ENCODE measurements at places on chromosomes 11 and 22.
A peak's percentile ranks its signal among the peaks of the same experiment; 100 is the strongest.

GRCh38 chr11:16169541-16169940 is 186.8 kb downstream of the SOX6 start:
- peak; percentile 68 for DNase-seq

GRCh38 chr22:29798318-29798717 is 31.1 kb downstream of the UQCR10 start:
- DNase-seq = peak; percentile 35

DNA sequence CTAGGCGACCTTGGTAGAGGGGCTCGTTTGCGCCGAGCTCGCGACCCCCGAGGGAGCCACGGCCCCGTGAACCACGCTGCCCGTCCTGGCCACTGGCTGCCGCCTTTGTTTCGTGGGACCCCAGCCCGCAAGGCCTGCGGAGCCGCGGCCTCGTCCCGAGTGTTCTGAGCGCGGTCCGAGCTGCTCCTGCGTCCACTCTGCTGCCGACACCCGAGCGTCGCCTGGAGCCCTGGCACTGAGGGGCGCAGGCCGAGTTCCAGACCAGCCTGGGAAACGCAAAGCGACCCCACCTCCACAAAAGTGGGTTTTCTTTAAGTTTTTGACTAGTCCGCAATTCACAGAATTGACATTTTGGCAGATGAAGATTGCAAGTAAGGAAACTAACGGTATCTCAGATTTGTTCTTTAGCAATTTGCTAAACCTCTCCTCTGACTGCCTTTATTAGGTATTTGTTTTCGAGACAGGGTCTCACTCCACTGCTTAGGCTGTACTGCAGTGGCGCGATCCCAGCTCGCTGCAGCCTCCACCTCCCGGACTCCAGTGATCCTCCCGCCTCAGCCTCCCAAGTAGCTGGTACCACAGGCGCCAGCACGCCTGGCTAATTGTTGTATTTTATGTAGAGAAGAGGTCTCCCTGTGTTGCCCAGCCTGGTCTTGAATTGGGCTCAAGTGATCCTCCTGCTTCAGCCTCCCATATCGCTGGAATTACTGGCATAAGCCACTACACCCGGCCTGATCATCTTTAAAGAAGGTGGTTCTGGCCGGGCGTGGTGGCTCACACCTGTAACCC is 879 bp upstream of the RNH1 start:
- DNase-seq = no peak

- no peak for DNase-seq
These were observed 2.7 kb downstream of the BCL2L13 start for GRCh38 chr22:17641269-17641668.

- DNase-seq = no peak
These were observed 330.7 kb upstream of the NCAM1 start for GRCh38 chr11:112630496-112630895.

- DNase-seq = no peak
These were observed at the start of gene MCHR1 for GRCh38 chr22:40679249-40679963. TSS of gene MCHR1 (plus strand) at chr22:40679484. CDS start at chr22:40679653, 169 bp downstream.

- peak; percentile 47 for DNase-seq
These were observed 24.1 kb downstream of the RNF214 start for GRCh38 chr11:117256573-117256972.

GRCh38 chr11:12842933-12843636 is 166.0 kb upstream of the RASSF10 start:
- peak; percentile 62 for DNase-seq

GRCh38 chr11:109184376-109184775 is 237.6 kb upstream of the C11orf87 start:
- DNase-seq = no peak

GRCh38 chr11:99686838-99687237 is 666.1 kb downstream of the CNTN5 start:
- no peak for DNase-seq

DNA sequence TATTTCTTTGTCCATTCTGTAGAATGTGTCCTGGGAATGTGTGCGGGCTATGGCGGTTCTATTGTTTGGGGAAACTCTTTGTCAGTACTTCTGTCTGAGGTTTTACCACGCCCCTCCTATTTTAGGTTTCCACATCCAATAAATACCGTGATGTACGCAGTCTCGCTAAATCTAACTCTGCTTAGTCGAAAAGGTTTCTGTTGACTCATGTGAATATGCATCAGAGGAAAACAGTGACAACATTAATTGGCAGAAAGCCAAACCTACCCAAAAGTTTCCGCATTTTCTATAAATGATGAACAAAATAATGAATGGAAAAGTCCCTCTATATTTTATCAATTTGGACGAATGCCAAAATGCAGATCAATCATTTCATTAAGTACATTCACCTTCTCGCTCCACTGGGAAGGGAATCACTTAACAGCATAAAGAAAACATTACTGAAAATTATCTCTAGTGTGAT is 143.4 kb downstream of the MAML2 start:
- peak; percentile 49 for DNase-seq

GRCh38 chr11:134815404-134815803 is 403.4 kb upstream of the B3GAT1 start:
- no peak for DNase-seq

GRCh38 chr11:130816546-130817329 is 99.5 kb downstream of the SNX19 start:
- peak; percentile 60 for DNase-seq

DNA sequence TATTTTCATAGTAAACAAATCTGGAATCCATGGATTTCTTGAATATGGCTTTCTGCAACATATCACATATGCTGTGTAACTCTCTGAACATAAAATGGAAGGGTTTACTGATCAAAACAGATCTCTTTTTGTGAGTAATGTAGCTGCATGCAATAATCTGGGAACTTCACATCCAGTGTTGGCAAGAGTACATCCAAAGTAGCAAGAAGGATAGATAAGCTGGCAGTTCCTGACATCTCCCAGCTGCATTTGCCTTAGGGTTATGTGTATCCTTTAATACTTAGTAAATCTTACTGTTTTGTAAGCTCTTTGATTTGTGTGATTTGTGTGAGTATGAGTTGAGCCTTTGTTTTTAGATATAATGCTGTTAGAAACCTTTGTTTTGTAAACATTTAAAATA is 280.4 kb upstream of the CNTN5 start:
- DNase-seq = no peak

- DNase-seq = no peak
These were observed 1.6 kb upstream of the IFITM1 start for GRCh38 chr11:312092-312816.

GRCh38 chr11:60929764-60930163 is 5.5 kb downstream of the TMEM132A start:
- DNase-seq = no peak

DNA sequence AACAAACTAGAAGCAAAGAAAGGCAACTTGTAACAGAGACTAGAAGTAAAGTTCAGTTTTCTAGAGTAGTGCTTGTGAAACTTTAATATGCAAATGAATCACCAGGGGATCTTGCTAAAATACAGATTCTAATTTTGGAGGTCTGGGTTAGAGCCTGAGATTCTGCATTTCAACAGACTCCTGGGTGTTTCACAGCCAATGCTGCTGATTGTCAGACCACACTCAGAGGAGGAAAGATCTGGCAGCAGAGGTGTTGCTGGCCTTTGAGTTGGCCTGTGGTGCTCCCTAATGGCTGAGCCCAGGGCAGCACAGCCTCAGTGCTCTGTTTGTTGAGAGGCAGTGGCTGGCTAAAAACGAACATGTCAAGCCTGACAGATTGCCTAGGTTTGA is 5.4 kb downstream of the CRY2 start:
- DNase-seq = no peak

DNA sequence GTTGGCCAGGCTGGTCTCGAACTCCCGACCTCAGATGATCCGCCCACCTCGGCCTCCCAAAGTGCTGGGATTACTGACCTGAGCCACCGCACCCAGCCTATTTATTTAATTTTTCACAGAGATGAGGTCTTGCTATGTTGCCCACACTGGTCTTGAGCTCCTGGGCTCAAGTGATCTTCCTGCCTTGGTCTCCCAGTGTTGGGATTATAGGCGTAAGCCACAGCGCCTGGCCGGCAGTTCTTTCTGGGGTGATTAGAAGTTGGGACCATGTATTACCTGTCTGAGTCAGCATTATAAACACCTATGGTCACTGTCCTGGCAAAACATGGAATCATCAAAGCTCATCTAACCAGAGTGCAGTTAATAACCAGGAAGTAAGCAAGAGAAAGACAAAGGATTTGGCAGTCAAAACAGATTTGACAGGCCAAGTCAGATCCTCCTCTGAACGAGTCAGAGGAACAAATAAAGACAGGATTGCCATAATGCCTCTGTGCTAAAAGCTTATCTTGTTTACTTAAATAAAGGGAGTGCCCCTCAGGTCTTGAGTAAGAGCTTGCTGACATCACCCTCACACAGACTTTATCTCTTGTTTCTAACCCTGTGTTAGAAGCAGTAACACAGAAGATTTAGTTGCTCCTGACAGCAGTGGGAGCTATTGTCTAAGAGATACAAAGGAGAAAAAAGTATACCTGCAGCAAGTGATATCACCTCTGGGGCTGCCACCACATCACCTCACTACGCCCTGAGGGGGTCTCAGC is 3.7 kb downstream of the SERPIND1 start:
- DNase-seq = peak; percentile 7

DNA sequence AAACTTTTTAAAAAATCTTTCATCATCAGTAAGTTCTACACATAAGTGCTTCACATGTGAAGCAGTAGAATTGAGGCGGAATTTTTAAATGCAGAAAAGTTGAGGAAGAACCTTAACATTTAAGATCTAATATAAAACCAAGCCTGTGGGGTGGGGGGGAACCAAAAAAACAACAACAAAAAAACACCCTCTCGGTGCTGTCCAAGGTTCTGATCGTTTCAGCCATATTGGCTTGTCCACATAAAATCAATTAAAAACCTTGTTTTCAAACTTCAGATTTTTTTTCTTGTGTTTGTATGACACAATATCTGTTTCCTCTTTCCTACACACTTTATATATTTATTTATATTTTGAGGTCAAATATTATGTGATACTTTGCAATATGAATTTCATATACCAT is 130.0 kb downstream of the WNT7B start:
- no peak for DNase-seq

- DNase-seq = no peak
These were observed 10.1 kb downstream of the SIGIRR start for GRCh38 chr11:404551-405264.

DNA sequence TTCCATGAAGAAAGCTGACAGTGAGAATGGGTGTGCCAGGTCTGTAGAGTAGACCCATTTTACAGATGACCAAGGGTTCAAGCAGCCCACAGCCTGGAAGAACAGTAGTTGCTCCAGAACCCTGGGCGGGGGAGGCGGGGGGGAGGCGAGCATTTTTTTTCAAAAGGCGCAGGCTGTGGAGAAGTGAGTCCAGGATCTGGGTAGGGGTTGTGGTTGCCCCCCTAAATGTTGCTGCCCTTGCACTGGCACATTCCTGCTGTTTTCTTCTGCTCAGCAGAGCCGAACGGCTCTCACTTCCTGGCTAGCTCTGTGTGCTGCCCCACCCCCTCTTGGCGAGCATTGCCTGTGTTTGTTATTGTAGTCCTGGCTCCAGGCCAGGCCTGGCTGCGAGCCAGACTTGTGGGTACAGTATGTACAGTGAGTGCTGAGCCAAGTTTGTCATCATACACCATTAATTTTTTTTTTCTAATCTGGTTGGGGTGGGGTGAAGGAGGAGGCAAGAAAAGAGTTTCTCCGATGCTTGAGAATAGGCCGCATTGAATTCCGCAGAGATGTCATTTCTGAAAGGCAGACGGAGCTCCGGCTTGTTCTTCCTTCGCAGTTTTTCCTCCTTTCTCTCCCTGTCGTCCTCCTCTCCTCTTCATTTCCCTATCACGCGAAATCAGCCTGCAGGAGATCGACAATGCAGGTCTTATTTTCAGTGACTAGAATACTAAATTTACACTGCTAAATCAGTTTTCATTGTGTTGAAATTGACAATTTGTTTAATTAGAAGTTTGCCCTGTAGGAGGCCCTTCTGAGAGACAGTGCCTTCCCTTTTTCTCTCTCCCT is 100.5 kb downstream of the ZBTB16 start:
- DNase-seq = peak; percentile 98

- peak; percentile 50 for DNase-seq
These were observed 37.7 kb downstream of the NF2 start for GRCh38 chr22:29641042-29641699.

DNA sequence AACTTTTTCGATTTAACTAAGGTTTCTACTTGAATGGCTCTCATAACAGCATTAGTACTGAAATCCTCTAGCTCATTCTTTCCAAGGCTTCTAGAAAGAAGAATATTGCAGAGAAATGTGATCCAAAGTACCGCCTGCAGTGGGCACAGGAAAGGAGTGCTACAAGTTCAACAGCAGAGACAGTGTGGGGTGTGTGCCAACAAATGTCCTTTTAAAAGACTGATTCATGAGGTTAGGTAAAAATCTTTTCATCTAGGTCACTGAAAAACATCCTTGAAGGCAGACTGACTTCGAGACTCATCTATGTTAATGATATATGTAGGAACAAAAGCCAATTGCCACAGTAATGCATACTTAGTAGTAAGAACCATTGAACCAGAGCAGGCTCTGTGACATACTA is 349.1 kb upstream of the PITPNB start:
- no peak for DNase-seq

DNA sequence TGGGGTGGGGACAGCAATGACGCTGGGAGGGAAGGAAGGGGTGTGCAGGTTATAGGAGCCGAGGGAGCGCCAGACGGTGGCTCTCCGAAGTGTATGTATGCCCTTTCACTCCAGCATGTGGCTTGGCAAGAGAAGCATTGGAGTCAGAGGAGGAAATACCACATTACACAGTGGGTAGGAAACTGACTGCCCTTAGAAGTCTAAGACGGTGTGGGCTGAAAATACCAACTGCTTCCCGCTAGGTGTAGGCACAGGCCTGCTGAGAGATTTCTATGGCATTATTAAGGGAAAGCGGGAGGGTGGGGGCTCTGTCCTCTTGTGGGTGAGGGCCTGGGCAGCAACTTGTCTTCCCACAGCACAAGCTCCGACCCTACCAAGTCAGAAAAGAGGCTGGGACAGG is 44.7 kb downstream of the CACNG2 start:
- no peak for DNase-seq

DNA sequence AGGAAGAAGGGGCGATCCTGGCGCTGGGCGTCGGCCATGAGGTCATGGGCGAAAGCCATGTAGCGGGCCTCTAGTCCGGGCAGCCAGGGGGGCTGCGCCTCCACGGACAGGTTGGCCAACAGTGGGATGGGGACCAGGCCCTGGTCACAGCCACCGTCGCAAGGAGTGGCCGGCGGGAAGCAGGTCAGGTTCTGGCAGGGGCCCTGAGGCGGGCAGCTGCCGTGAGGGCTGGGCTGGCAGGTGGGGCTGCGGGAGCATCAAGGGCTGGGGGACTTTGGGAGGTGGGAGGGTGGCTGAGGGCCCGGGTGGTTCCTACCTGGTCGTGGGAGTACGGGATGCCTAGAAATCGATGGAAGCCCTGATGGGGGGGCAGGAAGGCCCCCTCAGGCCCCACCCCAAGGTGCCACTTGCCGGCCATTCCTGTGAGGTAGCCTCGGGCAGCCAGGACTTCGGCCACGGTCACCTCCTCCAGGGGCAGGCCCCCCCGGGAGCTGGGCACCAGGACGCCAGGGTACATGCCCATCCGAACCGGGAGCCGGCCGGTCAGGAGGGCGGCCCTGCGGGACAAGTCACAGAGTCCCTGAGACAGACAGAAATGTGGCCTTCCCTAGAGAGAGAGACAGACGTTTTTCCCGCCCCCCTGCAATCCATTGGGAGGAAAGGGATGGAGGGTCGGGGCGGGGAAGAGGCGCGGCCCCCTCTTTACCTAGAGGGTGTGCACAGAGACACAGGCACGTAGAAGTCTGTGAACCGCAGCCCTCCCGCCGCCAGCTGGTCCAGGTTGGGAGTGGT is 906 bp downstream of the ARSA start:
- no peak for DNase-seq

- DNase-seq = no peak
These were observed 117.4 kb upstream of the PARVA start for GRCh38 chr11:12259956-12260355.

GRCh38 chr22:41699264-41700107 is at the start of gene MEI1:
TSS of gene MEI1 (plus strand) at chr22:41699503. CDS start at chr22:41699539, 36 bp downstream.
- DNase-seq = peak; percentile 78

GRCh38 chr22:39825661-39826102 is 67.9 kb downstream of the ENTHD1 start:
- DNase-seq = no peak

Data from fibroblast of upper back skin (primary cell).